T-helper 22 cell (primary cell): ENCODE measurements at places on chromosomes 5 and 9.

DNA sequence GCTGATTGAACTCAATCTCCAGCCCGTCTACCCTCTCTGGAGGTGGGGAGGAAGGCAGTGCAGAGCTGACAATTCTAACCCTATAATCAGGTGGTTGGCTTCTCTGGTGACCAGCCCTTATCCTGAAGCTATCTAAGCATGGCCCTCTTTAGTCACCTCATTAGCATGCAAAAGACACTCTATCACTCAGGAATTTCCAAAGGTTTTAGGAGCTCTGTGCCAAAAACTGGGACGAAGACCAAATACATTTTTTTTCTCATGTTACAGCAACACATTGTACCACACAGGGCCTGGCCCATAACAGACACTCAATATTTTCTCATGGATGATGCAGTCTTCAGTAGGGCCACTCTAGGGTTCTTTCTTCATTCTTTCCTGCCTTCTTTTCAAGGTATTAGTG, 118.8 kb upstream of the VLDLR start:
- no peak for DNase-seq

DNA sequence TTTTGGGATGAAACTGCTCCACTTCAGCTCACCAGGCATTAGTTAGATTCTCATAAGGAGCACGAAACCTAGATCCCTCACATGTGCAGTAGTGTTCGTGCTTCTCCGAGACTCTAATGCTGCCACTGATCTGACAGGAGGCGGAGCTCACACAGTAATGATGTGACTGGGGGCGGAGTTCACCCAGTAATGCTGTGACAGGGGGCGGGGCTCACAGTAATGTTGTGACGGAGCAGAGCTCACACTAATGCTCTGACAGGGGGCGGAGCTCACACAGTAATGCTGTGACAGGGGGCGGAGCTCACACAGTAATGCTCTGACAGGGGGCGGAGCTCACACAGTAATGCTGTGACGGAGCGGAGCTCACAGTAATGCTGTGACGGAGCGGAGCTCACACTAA, 27.1 kb upstream of the LRRC14B start:
- no peak for DNase-seq

DNA sequence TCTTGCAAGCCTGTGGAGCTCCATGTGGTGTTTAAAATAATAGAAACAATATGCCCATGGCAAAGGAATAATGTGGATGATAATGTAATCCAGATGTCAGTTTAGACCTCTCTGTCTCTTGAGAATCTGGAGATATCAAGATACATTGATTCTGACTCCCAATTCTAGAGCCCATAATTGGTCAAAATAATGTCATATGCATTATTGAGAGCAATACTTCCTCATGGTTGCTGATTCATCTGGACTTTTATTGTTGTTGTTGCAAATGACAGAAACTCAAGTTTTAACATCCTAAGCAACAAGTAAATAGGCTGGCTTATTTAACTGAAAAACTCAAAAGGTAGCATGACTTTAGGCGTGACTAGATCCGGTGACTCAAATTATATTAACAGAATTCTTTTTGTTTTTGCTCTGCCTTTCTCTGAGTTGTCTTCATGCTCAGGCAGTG, 152.1 kb downstream of the PCSK1 start:
- no peak for DNase-seq

GRCh38 chr5:10421896-10422691, 19.6 kb upstream of the ROPN1L start:
- no peak for DNase-seq

DNA sequence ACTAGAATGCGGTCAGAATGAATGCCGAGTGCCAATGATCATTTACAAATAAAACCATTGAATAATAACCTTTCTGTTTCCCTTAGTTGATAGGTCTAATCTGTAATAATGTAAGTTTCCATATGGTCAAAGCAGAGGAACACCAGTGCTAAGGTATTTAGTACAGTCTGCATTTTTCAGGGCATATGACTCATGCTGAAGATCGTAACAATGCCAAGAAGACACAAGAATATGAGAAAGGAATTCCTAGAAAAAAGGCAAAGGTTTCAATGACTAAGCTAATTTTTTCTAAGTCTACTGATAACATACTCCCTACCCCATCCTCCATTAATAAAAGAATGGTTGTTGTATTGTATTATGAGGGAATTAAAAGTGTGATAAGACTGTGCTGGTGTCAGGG, 2.8 kb downstream of the OR1L8 start:
- no peak for DNase-seq

DNA sequence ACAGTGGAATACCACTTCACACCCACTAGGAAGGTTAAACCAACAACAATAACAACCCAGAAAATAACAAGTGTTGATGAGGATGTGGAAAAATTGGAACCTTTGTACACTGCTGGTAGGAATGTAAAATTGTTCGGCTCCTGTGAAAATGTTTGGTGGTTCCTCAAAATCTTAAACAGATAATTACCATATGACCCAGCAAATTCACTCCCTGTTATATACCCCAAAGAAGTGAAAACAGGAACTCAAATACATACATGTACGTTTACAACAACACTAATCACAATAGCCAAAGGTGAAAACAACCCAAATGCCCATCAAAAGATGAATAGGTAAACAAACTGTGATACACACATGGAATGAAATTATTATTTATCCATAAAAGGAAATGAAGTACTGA, 178.5 kb upstream of the PHYKPL start:
- no peak for DNase-seq

DNA sequence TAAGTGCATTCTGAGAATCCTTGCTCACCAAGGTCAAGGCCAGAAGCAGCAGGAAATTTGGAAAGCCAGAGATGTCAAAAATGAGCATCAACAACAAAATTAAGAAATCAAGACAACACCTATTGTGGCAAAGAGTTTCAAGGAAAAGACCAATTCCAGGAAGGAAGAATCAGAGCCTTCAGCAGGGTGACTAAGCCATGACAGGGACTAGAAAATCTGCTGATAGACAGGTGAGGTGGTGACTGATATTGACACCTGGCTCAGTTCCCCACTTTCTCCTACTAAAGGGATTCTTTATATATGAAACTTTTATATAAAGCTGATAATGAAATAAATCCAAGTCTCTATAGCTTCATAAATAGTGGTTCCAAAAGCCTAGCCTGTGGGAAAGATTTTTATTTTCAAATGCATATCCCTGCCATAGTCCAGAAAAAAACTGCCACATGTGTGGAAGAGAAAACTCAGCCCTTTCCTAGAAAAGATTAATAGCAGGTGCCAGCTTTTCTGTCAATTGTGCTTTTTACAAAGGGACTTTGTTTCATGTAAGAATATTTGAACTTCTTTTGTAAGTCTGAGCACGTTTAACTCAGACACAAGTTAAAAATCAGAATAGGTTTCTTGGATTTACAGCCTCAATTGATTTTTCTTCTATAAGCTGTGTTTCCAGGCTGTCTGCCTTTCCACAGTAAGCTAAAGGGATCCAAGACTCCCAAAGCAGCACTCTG, 81.1 kb upstream of the GRAMD2B start:
- no peak for DNase-seq

DNA sequence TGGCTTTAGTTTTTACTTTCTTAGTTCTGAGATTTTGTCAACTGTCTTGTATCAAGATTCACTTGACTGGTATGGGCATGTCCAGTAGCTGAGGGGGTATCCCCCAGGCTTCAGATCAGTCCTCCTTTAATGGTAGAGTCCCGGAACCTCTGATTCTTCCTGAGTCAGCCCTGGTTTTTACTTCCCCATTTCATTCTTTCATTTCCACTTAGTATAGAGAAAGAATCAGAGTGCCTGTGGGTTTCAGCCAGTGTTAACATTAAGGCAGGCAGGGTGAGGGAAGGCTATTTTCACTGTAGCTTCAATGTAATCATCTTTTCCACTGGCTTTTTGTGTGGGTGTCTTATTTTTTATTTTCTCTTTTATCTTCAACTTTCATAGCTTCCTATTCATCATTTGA, 8.3 kb upstream of the COMMD10 start:
- no peak for DNase-seq

- no peak for DNase-seq
These were observed 44.8 kb downstream of the SNCAIP start for GRCh38 chr5:122356855-122357254.

GRCh38 chr9:114969269-114969668, 38.9 kb upstream of the TNFSF8 start:
- DNase-seq: no peak

DNA sequence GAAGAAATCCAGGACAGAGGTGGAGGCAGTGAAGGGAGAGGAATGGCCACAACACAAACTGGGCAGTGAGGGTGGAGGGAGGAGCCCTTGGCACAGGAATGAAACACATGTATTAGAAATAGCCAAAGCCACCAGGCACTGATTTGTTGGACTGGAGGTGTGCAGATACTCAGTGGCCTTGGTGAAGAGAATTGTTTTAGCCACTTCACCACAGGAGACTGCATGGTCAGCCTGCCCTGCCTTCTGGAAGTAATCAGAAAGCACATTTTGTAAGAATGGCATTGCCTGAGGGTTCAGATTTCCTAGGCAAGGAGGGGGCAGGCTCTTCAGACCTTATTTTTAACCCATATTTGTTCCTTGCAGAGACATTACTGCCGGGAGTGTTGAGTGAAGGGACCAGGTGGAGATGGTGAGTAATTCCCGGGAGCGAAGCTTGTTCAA, 2.2 kb downstream of the SGCD start:
- no peak for DNase-seq

GRCh38 chr5:154863291-154864080, 5.1 kb downstream of the CNOT8 start:
- no peak for DNase-seq
